CD4-positive, alpha-beta T cell treated with Interleukin-2 at 100 ng/mL for 4 hours (primary cell): ENCODE measurements at places on chromosomes 2 and 18.
A peak's percentile ranks its signal among the peaks of the same experiment; 100 is the strongest.

DNA sequence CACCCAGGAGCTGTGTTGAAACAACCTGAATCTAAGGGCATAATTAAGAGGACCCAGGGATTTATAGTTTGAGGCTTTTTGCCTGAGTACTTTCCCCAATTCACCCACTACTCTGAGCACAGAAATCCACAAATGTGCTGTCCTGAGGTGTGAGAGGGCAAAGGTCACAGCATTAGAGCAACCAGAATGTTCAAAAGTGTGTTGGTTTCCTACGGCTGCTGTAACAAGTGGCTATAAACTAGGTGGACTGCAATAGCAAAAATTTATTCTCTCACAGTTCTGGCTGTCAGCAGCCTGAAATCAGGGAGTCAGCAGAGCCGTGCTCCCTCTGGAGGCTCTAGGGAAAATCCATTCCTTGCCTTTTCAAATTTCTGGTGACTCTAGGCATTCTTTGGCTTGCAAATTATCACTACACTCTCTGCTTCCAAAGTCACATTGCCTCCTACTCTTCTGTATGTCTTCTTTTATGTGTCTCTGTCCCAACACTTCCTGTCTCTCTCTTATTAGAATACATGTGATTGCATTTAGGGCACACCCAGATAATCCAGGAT, 91.4 kb upstream of the TACR1 start:
- no peak for DNase-seq

DNA sequence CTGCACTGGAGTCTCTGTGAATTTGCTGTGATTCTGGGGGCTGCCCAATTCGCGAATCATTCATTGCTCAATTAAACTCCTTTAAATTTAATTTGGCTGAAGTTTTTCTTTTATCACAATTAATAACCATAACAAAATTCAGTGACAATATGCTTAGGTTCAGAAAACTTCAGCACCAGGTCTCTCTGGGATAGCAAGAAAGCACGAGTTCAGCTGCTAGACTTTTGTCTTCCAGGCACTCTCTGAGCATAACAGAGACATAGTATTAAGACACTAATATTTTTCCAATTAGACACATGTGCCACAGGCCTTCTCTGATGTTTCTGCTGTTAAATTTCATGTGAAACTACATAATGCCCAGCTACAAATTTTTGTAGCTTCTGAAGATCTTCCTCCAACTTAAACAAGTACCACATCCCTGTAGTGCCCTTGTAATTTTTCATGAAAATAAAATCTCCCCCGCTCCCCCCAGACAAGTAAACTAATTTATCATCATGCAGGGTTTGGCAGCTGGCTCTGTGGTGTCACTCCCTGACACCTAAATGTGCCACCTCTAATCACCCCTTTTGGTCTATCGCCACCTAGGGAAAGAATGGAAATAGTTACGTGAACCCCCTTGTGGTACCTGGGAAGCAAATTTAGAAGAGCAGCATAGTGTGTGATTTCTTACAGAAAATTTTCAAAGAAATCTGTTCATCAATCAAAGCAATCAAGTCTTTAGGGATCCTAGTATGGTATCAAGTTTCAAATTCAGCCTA, 94.1 kb downstream of the CSRNP3 start:
- DNase-seq = no peak

DNA sequence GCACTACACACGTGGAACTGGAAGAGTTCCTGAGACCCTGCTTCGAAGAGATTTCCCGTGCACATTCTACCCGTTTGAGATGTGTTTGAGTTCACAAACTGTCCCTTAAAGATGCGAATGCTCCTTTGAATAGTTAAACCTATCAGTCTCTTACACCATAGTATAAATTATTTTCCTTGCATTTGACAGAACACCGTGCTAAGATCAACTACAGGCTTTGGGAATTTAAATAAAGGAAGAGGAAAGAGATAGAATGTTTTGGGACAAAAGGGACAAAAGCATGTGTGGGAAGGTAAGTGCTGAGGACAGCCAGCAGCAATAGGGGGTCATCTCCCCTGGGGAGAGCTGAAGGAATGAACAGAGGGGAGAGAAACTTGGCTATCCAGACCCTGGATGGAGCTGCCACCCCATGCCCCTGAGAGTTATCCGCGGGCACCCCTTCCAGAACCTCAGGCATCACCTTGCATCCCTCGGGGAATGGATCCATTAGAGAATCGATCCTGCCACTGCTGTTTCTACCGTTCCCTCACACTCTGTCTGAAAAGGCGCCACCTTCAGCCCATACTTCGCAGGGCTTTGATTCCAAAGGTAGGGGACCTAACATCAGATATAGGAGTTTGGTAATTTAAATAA, 888 bp upstream of the ADCY3 start:
- peak; percentile 29 for DNase-seq

DNA sequence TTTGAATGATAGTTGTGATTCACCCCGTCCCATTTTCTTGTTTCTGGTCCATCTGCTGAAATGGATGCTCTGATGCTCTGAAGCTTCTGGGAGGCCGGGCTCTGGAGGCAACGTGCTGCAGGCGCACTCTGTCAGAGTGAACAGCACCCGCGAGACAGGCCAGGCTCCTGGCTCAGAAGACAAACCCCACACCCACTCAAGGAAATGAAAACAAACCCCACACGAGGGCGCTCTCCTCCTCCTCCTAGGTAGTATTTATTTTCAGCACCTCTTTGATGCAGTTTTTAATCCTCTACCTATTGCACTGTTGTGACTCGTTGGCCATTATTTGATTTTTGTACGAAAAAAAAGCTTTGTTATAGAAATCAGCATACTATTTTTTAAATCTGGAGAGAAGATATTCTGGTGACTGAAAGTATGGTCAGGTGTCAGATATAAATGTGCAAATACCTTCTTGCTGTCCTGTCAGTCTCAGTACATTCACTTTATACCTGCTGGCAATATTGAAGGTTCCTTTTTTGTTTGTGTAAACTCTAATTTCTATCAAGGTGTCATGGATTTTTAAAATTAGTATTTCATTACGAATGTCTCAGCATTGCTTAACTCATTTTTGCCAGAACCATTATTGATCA, 10.3 kb upstream of the CHST10 start:
- peak; percentile 54 for DNase-seq

- no peak for DNase-seq
Observed at GRCh38 chr2:241547781-241548450, 10.6 kb upstream of the BOK start.

DNA sequence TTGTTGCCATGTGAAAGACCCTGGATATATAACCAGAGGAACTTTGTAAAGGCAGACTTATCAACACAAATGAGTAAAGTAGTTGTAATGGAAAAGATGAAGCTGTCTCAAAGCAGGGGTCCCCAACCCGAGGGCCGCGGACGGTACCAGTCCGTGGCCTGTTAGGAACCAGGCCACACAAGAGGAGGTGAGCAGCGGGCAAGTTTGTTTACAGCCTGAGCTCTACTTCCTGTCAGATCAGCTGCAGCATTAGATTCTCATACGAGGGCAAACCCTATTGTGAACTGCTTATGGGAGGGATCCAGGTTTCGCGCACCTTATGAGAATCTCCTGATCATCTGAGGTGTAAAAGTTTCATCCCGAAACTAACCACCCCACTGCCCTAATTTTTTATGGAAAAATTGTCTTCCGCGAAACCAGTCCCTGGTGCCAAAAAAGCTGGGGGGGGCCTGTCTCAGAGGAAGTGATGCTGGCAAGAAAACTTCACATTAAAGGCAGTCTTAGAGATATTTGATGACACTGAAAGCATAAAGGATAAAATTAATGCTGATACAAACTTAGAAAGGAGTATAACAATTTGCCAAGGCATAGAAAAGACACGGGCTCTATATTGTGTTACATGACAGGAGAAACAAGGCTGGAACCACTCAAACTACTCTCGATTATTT, 57.5 kb upstream of the MSTN start:
- DNase-seq = peak; percentile 8
